ENCODE measurements at places on chromosomes 5 and 9. TPM values are rescaled to one million over a fixed set of nuclear protein-coding genes. Genes with fewer than 3 reads are reported as not detected.
A peak's percentile ranks its signal among the peaks of the same experiment; 100 is the strongest.

Gene LHX6
- total RNA-seq: not detected

GRCh38 chr5:53879708-53880323 lies 319.4 kb downstream of the NDUFS4 start:
- no peak for DNase-seq

- no peak for DNase-seq
Measured at GRCh38 chr9:119441832-119442231, 72.6 kb upstream of the BRINP1 start.

Gene PLPPR1
- not detected for total RNA-seq

- DNase-seq: no peak
Measured at GRCh38 chr5:113043491-113043931, 66.9 kb downstream of the DCP2 start.

DNA sequence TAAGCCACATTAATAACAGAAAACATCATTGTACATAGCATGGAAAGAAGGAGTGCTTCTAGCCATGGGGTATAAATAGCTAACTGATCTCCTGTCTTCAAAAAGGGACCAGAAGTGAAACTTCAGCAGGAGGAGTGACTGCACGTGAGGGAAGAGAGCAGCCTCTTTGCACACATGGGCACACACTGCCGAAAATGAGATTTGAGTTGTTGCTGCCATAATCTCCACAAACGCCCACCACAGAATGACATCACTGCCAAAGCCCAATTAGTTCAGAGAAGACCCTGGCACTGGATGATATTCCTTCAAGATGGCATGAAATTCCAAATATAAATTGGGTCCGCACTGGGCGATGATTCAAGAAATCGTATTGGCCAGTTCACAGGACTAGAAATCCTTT lies 238.9 kb upstream of the NR4A3 start:
- DNase-seq: no peak

Gene PLPP6
- 4.6 TPM for total RNA-seq

GRCh38 chr9:109817846-109818472 lies 38.0 kb downstream of the PALM2AKAP2 start:
- DNase-seq: peak; percentile 98

- DNase-seq: no peak
Measured at GRCh38 chr5:131064669-131065371, 100.2 kb downstream of the HINT1 start.

Gene MRPL36
- 3.8 TPM for total RNA-seq

- DNase-seq: peak; percentile 36
Measured at GRCh38 chr9:99474186-99474585, 252.1 kb downstream of the SEC61B start.

Gene ADAMTS6
- total RNA-seq: 64.9 TPM

DNA sequence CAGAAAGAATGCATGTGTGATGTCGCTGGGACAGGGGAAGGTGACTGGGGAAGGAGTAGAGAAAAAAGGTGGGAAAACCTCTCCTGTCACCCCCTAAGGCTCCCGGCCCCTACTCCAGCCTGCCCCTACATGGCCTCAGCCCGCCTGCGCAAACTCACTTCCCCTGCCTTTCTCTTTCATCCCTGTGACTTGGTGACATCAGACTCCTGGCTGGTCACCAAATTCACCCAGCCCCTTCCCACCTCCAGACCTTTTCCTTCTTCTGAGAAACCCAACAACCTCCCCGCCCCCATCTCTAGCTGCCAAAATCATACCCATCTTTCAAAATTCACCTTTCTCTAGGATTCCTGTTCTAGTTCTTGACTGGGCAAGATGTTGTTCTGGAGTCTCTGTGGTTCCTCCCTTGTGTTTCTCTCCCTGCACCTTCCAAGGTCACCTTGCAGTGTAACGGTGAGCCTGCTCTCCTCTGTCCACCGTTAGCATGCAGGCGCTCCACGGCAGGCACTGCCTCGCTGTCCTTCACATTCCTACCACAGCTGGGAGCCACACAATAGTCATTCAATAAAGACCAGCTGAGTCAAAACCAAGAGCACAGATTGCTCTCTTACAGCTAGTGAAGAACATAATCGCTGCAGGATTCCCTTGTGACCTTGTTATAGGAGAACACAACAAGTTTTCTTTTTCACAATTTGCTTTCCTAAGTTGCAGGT lies 134.5 kb downstream of the FANCC start:
- no peak for DNase-seq

DNA sequence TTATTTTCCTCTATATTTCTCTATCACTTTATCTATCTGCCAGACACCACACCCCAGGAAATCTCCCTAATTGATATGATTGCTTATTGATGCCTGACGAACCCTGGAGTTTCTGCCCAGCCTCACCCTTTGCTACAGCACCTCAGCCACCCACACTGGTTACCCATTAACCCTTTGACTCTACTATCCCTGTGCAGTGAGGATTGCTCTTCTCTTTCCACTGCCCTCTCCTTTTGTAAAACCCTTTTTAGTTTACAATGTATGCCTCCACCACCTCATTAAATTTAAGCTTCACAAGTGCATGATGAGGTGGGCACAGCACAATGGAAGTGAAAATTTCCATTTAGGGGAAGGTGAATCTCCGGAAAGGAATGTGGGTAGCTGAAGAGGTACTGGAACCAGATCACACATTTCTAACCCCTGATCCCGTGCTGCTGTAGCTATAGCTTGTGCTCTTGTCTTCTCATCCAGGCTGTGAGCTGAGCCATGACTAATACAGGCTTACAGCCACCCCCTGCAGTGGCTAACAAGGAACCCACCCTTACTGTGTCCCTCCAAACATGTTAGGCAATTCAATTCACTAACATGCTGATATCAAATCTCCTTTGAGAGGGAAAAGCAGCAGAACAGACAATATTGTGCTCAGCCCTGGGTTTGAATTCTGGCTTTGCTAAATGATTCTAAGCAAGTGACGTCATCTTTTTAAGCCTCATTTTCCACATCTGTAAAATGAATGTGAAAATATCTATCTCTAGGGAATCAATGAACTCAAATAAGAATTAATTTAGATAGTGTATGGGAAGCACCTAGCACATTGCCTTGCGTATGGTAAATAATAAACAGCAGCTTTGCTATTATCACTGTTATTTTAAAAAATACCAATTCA lies 186.9 kb upstream of the TRIM32 start:
- peak; percentile 66 for DNase-seq

Gene C5orf63
- total RNA-seq: 4.0 TPM

Gene OBP2B
- total RNA-seq: not detected

GRCh38 chr5:156125118-156125517 lies 201.8 kb upstream of the SGCD start:
- DNase-seq: no peak
